Amniotic epithelial cell (primary cell): ENCODE measurements at places on chromosomes 5 and 9.

DNA sequence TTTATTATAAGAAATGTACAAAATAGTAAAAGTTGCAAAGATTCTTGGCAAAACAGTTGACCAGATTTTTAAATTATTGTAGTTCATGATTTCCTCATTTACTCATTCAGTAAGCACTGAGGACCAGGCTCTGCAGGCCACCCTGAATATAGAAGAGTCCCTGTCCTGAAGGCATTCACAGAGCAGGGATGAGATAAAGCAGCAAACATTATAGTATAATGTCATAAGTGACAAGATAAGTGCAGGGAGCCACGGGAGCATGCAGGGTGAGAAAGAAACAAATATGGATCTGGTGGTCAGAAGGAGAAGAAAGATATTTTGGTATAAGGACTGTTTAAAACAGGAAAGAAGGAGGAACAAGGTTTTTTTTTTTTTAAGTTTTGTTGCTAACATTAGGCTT, 46.0 kb downstream of the PARP8 start:
- DNase-seq = no peak

DNA sequence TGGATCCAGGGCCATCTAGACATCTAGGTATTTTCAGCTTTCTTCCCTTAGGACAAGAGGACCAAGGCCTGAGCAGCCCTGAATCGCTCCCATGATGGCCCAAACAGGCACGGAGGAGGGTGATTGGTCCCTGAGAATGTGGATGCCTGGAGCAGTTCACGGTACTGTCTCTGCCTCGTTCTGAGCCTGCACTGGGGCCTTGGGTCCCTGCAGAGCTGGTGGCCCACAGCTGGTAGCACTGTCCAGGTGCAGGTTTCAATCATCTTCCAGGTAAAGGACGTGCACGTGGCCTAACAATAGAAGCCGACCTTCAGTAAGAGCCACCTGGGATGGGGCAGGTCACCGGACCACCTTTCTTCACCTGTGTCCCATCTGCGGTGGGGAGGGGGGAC, 19.4 kb upstream of the FCN1 start:
- no peak for DNase-seq

DNA sequence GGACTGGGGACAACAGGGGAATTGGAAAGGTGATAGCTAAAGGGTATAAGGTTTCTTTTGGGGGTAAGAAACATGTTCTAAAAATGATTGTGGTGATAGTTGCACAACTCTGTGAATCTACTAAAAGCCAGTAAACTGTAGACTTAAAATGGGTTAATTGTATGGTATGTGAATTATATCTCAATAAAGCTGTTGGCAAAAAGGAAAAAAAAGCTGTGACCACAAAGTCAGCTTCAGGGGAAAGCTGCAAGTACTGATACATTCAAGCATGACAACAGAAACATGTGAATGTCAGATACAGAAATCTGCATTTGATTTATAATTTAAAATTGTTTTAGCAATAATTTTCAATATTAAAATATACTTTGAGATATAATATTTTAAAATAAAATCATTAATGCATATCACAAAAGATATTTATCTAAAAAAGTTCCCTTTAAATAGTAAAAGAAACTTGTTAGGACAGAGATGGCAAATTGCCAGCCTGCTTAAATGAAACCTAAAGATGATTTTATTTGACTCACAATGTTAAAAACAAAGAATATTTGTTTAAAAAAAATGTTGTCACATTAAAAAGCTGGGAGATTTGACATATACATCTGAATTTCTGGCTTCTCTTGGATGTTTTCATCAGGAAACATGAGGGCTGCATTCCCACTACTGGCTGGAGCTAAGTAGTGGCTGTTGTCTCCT, 66.0 kb downstream of the TBCA start:
- no peak for DNase-seq

DNA sequence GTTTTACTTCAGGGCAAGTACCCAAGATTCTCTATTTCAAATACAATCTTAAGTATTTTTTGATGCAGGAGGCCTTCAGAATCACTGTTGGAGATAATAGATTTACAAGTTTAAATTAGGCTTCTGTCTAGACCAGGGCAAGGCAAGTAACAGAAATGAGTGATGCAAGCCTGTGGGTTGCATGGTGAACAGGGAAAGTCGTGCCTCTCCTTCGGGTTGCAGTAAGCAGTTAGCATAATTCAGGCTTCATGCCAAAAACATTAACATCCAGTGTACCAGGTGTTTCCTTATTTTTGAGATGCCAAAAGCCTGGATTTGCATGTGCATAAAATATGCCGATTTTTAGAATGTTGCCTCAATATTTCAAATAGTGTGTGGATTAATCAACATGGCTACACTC, 369.0 kb downstream of the CAAP1 start:
- no peak for DNase-seq

GRCh38 chr9:80516679-80517078, 944.9 kb downstream of the TLE4 start:
- DNase-seq = no peak
